BJ (cell line): ENCODE measurements at places on chromosomes 5 and 9.

DNA sequence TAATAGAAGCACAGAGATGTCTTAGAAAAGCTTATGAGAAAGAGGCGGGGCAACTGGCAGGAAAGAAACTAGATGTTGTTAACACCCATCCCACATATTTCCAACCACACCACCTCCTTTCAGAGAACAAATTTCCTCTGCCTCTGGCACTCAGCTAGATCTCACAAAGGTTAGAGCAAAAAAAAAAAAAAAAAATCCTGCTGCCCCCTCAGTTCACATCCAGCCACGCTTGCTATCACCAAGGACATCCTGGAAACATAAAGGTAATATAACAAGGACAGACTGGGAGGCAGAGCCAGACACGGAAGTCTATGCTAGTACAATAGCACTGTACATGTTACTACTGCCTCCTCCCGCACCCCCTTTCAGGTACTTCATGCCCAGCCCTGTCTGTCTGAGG, 238.0 kb upstream of the PTGER4 start:
- no peak for DNase-seq

DNA sequence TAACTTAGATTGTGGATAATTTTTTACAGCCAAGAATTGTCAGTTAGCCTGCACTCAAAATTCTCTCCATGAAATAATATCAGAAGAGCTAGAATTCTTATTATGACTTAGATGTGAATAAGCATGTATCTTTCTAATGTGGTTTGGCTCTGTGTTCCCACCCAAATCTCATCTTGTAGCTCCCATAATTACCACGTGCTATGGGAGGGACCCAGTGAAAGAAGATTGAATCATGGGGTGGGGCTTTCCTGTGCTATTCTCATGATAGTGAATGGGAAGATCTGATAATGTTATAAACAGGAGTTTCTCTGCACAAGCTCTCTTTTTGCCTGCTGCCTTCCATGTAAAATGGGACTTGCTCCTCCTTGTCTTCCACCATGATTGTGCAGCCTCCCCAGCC, 176.8 kb downstream of the MAT2B start:
- DNase-seq: no peak

DNA sequence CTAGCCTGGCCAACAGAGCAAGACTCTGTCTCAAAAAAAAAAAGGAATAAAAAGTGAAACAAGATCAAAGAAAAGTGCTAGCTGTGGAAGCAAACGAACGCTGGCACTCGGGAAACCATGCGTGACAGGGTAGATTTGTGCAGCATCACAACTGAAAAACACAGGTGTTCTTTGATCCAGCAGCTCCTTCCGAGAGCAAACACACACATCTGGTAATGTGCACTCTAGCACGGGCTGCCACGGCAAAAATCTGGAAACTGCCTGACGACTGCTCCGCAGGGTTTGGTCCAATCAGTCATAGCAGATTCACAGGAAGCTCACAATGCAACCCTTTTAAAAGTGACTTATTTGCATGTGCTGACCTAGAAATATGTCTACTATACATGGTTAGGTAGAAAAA, 80.0 kb downstream of the SYK start:
- no peak for DNase-seq

- no peak for DNase-seq
These were observed 85.0 kb downstream of the ROR2 start for GRCh38 chr9:91865041-91865440.

DNA sequence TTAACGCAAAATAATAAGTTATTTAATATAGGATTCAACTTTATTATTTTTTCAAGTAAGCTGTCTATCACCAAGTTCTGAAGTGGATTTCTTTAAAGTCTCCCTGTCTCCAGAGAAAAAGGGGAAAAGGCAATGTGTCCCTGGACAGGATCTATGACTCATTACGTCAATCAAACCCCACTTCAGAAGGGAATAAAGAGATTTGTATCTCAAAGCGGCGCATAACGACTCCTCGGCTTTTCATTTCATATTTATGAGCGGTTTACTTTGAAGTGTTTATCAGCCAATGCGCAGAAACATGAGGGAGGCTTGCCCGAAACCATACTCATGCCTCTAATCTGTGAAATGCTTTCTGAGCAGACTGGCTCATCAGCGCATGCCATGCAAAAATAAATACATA, 938.6 kb upstream of the WWC1 start:
- DNase-seq: no peak

DNA sequence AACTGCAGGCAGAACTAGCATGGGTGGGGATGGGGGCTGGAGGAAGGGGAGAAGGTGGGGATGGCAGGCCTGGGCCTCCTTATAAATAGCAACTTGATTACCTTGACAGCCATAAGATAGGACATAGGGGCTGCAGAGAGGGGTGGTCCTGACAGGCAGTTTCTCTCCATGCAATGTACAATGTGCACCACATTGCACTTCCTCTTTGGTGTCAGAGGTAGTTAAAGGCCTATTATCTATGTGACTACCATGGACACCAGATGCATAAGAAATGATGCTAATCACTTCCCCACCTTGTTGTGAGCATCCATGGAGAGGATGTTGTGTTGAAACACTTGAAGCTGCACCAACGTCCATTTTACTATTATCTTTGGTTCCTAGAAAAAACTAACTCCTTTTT, 20.2 kb upstream of the SUB1 start:
- no peak for DNase-seq

DNA sequence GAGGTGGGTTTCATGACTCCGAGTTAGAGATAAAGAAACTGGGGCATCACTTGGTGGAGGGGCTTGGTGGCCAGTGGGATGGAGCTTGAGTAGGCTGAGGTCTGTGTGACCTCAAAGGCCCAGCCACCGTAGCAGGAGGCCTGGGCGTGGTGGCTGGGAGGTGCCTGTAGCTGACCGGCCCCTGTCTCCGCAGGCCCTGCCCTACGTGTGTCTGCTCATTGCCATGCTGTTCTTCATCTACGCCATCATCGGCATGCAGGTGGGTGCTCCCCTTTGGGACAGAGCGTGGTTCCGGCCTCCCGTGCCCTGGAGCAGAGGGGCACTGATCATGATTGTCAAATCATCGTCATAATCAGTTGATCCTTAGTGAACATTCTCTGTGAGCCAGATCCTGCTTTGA, 196.2 kb downstream of the CACNA1B start:
- DNase-seq: no peak

DNA sequence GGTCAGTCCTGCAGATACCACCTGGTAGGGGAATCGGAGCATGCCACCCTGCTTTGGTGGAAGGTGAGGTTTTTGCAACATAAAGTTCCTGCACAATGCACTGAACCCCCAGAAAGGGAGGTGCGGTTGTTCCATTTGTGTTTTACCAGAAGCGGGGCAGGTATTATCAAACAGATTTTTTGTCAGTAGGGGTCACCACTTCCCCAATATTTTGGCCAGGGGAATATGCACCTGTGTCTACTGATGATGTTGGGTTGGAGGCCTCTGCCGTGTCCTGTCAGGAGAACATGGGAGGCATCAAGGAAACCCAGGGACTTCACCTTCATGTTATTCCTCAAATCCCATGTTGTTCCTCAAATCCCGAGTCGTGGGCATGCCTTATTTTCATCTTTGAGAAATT, 438.7 kb downstream of the NTRK2 start:
- DNase-seq: no peak

GRCh38 chr5:136036293-136036911, 7.6 kb downstream of the TGFBI start:
- no peak for DNase-seq
